T-helper 17 cell (primary cell): ENCODE measurements at places on chromosomes 6 and 20.

- no peak overlapping the region for H3K4me3 ChIP-seq
- no peaks in the 10 kb centered on the region for H3K36me3 ChIP-seq
- no peak overlapping the region for H3K27ac ChIP-seq
- DNase-seq, result no peak
Observed at GRCh38 chr20:4919047-4919704, 82.1 kb downstream of the SLC23A2 start.

GRCh38 chr6:163200694-163201093, 213.8 kb upstream of the QKI start:
- H3K36me3 ChIP-seq, result no peaks in the 10 kb centered on the region
- H3K4me1 ChIP-seq, result no peaks in the 10 kb centered on the region
- H3K4me3 ChIP-seq, result no peak overlapping the region

DNA sequence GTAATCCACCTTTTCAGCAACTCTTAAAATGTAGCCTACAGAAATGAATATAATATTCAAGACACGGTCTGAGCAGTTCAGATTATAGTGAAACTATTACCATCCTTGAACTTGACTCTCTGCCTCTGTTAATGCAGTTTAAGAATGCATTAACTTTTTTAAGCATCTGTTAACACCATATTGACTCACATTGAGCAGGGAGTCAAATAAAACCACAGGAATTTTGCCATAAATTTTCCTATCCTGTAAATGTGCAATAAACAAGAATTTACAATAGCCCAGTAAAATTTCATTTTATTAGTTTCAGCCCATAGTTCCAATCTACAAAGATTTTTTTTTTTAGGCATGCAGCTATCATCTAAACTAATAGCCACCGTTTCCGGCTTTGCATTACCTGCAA, 239.2 kb upstream of the DEFB112 start:
- no peaks in the 10 kb centered on the region for H3K4me1 ChIP-seq
- no peaks in the 10 kb centered on the region for H3K36me3 ChIP-seq
- no peaks in the 10 kb centered on the region for H3K27me3 ChIP-seq

DNA sequence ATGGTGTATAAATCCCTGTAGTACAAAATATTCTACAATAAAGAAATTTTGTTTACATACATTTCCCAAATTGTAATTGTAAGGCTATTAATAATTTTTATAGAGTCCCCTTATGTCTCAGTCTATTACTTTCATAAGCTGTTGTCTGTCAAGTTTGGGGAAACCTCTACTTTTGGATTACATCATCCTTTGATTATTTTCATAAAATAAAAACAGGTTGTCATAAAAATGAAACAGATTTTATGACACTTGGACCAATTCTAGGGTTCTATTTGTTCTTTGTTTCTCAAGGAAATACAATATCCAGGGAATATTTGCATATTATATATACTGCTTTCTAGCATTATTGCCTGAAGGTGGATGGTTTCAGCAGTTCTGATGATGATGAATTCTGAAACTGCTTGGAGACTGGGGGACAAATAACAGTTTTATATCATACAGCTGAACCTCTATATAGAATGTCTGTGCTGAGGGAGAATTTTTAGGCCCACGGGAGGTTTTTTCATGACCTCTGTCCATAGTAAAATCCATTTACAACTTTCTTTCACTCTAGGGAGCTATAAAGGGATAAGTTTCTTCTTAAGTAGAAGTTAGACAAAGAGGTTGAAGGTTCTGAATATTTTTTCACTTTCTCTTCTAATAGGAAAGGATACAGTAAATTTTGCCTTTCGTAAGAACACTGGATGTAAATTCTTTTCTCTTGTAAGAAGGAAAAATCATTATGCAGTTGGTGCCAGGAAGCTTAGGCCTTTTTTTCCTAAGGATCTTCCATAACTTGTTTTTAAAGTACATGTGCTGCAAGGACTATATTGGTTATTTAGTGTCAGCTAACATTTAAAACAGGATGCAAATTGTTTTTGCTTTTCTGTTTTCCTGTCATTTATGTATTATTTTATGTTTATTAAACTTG, 58.0 kb downstream of the CD2AP start:
- peaks cover 2% of the 10 kb centered on the region for H3K36me3 ChIP-seq
- H3K4me3 ChIP-seq, result no peak overlapping the region
- no peak overlapping the region for H3K27ac ChIP-seq
- peaks cover 6% of the 10 kb centered on the region for H3K4me1 ChIP-seq

- no peak overlapping the region for H3K4me3 ChIP-seq
- no peak for DNase-seq
Observed at GRCh38 chr6:77454386-77454785, 8.9 kb downstream of the HTR1B start.

GRCh38 chr20:45452238-45452637, 17.3 kb upstream of the WFDC2 start:
- H3K27me3 ChIP-seq, result peaks cover 26% of the 10 kb centered on the region
- H3K36me3 ChIP-seq, result no peaks in the 10 kb centered on the region
- no peak for DNase-seq
- no peak overlapping the region for H3K27ac ChIP-seq
- H3K4me1 ChIP-seq, result peaks cover 3% of the 10 kb centered on the region

GRCh38 chr6:69202768-69203167, 567.7 kb downstream of the ADGRB3 start:
- no peak overlapping the region for H3K4me3 ChIP-seq
- no peak for DNase-seq
- no peaks in the 10 kb centered on the region for H3K36me3 ChIP-seq
- no peak overlapping the region for H3K27ac ChIP-seq
- H3K4me1 ChIP-seq, result no peaks in the 10 kb centered on the region
- no peaks in the 10 kb centered on the region for H3K27me3 ChIP-seq

DNA sequence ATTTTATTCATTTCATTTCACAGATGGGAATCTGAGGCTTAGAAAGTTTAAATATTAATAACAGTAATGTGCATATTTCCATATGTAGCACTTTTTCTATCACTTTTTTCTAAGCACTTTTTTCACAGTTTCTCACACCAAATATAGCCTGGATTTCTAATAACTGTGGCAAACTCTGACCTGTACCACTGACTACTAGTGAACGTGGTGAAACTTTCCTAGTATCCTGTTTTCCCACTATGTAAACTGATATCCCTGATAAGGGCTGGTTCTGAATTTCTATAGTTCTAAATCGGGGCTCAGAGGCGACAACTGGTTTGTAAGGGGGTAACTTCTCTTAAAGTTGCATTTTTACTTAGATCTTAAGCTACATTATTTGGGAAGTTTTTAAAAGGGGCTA, 32.6 kb downstream of the MAP7 start:
- H3K36me3 ChIP-seq, result peaks cover 5% of the 10 kb centered on the region
- no peak overlapping the region for H3K4me3 ChIP-seq
- H3K27ac ChIP-seq, result no peak overlapping the region
- no peaks in the 10 kb centered on the region for H3K4me1 ChIP-seq

- DNase-seq, result no peak
- H3K27ac ChIP-seq, result no peak overlapping the region
- peaks cover 2% of the 10 kb centered on the region for H3K27me3 ChIP-seq
Observed at GRCh38 chr6:138597336-138597735, 98.0 kb upstream of the NHSL1 start.

- H3K4me1 ChIP-seq, result no peaks in the 10 kb centered on the region
- no peak for DNase-seq
- H3K27ac ChIP-seq, result no peak overlapping the region
- no peak overlapping the region for H3K4me3 ChIP-seq
- H3K27me3 ChIP-seq, result no peaks in the 10 kb centered on the region
Observed at GRCh38 chr6:76701610-76702009, 629.1 kb upstream of the IMPG1 start.
